ENCODE measurements at places on chromosomes 7 and 10.
A peak's percentile ranks its signal among the peaks of the same experiment; 100 is the strongest.

DNA sequence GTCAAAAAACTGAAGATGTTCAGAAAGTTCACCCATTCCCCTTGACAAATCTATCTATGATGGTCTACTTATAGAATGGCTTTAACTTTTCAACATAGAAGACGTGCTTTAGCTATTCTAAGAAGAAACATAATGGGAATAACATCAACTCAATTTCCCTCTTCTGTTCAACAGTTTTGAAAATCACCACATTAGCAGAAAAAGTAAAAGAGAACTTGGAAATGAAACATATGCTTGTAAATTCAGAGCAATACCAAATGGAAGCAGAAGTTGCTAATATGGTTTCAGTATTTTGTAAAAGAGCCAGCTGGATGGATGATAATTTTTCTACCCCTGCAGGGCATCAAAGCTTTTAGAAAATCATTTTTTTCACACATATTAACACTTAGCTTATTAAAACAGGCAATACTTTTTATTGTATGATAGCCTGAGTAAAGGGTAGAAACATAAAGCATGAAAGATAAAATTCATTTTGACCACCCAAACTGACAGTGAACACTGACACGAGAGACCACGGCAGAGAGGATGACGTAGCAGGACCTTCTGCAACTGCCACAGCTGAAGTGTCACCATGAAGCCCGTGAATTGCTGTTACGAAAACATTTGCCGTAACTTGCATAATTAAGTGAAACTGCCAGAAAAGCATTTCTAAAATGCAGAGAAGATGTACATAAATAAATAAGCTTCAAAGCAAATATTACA is 39.2 kb upstream of the FEZF1 start:
- DNase-seq = peak; percentile 57

DNA sequence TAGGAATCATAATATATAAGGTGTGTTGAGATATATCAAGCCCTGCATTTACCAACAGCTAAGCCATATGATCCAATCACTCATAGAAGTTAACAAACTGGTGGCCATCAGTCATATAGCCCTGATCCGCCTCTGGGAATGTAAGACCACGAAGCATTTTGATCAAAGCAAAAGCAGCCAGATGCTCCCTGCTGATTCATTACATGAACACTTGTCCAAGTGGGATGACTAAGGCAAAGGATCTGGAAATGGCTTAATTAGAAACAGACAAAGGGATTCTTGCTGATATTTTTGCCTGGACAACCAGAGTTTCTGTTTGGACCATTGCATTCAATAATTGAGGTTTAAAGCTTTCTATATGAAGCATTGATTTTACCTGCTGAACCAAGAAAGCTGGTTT is 535.5 kb downstream of the GPAM start:
- no peak for DNase-seq

DNA sequence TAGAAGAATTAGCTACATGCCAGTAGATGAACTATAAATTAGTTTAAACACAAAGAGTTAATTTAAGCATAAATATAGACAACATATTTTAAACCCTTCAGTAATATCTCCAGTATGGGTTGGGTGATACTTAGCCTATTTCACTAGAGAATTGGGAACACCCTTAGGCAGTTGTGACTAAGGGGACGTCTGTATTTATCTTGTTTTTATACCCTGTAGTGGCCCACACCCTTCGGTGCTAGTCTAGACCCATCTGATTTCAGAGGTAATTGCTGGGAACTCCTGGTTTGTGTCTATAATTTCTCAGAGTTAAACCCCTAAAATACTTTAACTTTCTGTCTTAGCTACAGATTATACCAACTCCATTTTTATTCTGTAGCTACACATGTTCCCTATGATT is 11.5 kb upstream of the STEAP4 start:
- DNase-seq = no peak

- no peak for DNase-seq
These were observed 4.1 kb downstream of the ANKRD16 start for GRCh38 chr10:5885619-5886018.

GRCh38 chr7:28802450-28802849 is 155.7 kb downstream of the TRIL start:
- no peak for DNase-seq

- no peak for DNase-seq
These were observed 51.5 kb downstream of the CCNY start for GRCh38 chr10:35387768-35388167.

Measured in RPMI8226 (cell line).